ENCODE measurements at places on chromosomes 11 and 22.

DNA sequence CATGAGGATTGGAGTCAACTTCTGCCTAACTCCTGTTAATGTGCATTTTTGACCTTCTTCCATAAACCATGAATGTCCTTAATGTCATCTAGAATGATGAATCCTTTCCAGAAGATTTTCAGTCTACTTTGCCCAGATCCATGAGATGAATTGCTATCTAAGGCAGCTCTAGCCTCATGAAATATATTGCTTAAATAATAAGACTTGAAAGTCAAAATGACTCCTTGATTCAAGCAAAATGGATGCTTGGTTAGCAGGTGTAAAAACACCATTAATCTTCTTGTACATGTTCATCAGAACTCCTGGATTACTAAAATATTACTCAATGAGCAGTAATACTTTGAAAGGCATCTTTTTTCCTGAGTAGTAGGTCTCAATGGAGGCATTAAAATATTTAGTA, 238.5 kb upstream of the ZC3H12C start:
- no peak for DNase-seq

- DNase-seq = no peak
Measured at GRCh38 chr11:122764371-122765090, 73.8 kb upstream of the CRTAM start.

- DNase-seq = no peak
Measured at GRCh38 chr11:14886513-14886912, 5.5 kb downstream of the CYP2R1 start.

GRCh38 chr22:29002603-29003002, 59.0 kb downstream of the C22orf31 start:
- no peak for DNase-seq

GRCh38 chr11:46611526-46612304, 5.3 kb downstream of the HARBI1 start:
- DNase-seq = no peak

DNA sequence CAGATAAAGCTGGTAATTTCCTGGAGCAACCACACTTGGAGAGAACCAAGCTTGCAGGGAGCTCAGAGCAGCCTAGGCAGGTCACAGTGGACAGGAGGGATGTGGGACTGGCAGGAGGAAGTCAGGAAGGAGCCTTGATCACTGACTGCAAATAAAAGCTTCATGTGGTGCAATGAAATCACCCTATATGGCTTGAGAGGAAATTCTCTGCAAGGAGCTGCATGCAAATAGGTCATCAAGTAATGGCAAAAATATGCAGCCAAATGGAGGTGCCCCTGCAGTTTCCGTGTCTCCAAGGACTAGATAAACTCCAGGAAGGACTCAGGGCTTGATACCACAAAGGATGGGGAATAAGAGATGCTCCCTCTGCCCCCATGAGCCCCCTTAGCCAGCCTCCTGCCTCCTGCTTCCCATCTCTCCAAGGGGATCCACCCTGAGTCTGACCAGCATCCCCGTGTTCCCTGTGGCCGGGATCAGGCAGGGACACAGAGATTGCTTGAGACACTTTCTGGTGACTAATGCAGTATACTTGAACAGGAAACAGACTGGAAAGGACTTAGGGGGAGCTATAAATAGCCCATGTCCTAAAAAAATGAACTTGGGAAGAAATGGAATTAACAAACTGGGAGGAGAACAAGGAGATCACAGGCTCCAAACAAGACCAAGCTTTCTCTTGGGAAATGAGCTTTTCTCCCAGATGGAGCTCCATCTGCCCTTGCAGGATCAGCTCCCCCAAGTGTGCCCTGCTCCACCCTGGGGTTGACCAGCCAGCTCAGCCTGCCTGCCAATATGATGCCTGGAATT, 23.9 kb upstream of the MICAL2 start:
- DNase-seq = no peak

Data from activated T-helper 1 cell treated with anti-CD3 and anti-CD28 coated beads, Interleukin-2, amount 50 U/mL, for 16 hours (primary cell).